Chondrocyte (in vitro differentiated cells): ENCODE measurements at places on chromosomes 2 and 18.

- DNase-seq, result no peak
Observed at GRCh38 chr2:123451542-123451941, 573.5 kb upstream of the CNTNAP5 start.

DNA sequence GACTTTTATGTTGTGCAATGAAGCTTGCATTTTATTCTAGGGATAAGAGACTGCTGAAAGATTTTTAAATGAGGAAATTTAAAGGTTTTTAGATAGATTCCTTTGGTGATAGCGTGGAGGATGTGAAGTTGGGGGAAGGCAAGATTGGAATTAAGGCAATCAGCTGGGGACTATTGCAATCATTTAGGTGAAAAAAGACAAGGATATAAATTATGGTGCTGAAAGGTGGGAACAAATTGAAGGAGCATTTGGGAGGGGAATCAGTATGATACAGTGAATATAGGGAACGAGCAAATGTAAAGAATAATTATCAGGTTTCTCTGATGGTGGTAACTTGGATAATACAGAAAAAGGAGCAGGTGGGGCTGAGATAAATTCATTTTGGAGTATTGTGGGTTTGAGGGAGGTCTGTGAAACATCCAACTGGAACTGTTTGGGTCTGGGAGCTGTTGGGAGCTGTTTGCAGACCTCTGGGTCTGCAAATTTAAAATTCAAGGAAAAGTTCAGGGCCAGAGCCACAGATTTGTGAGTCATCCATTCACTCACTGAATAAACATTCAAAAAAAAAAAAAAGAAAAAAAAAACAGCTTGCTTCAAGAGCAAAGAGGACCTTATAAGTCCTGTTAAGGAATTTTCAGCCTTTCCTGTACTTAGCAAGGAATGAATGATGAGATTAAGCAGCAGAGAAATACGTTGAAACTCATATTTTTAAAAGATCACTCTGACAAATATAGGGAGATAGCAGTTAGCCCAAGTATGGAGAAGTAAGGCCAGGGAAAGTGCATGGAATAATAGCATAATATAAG lies 257.5 kb upstream of the FN1 start:
- no peak for DNase-seq

GRCh38 chr2:62569907-62570841 lies 64.2 kb upstream of the TMEM17 start:
- peak; percentile 78 for DNase-seq

- DNase-seq, result no peak
Observed at GRCh38 chr18:23994361-23994902, 20.1 kb upstream of the TTC39C start.

DNA sequence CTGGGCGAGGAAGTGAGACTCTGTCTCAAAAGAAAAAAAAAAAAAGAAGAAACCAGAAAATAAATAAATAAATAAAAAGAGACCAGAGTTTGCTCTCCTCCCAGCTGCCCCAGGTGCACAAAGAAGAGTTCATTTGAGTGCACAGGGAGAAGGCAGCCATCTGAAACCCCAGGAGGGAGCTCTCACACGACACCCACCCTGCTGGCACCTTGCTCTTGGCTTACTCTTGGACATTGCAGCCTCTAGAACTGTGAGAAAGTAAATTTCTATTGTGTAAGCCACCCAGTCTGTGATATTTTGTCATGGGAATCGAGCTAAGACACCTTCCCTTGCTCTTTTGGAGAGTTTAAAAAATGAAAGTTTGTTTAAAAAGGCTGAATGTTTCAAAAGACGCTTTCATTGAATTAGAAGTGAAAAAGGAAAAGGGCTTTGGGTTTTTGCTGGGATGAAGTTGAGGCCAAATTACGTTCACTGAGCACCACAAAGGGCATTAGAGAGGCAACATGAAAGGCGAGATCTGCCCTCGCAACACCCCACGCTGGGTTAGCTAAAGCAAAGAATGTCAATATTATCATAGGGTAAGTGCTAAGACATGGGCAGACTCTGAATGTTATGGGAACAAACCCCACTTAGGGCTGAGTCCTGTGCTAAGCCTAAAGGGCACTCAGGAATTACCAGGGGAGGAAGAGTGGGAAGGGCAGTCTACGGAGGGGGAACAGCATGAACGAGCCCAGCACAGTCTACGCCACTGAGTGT lies 128.9 kb upstream of the RIOK3 start:
- DNase-seq, result no peak
